ENCODE measurements at places on chromosomes 1 and 21.
A peak's percentile ranks its signal among the peaks of the same experiment; 100 is the strongest.

DNA sequence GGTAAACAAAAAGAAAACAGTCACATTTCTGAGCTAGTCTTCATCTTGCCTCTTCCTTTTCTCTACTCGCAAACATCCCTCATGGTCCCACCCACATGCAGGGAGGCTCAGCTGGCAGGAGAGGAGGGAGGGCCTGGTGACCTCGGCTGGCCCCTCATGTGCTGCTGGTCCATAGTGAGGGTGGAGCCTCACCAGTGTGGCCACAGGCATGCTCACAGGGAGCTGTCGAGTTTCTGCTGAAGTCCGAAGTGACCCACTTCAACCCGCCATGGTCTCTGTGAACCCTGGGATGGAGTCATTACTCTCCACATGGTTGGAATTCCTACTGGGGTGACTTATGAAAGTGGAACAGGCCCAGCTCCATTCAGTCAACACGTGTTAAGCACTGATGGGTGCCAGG, 253.4 kb downstream of the RHOU start:
- no peak for DNase-seq

GRCh38 chr1:212286556-212287131, 1.4 kb downstream of the PPP2R5A start:
- no peak for DNase-seq

GRCh38 chr1:15584489-15585363, at the start of gene AGMAT:
AGMAT (minus strand) TSS chr1:15585051; CDS start chr1:15584967, 84 bp downstream.
- DNase-seq: peak; percentile 35

GRCh38 chr1:153220606-153221303, 3.4 kb downstream of the PRR9 start:
- no peak for DNase-seq

GRCh38 chr1:208129060-208129459, 115.1 kb downstream of the PLXNA2 start:
- no peak for DNase-seq

- DNase-seq: no peak
These were observed 171.7 kb downstream of the HUNK start for GRCh38 chr21:32044205-32045180.

GRCh38 chr1:155527677-155528076, 34.9 kb downstream of the ASH1L start:
- DNase-seq: no peak

- no peak for DNase-seq
These were observed 47.7 kb downstream of the CDCP2 start for GRCh38 chr1:54105080-54105479.

- DNase-seq: no peak
These were observed 93.9 kb downstream of the ADCY10 start for GRCh38 chr1:167819849-167820683.

DNA sequence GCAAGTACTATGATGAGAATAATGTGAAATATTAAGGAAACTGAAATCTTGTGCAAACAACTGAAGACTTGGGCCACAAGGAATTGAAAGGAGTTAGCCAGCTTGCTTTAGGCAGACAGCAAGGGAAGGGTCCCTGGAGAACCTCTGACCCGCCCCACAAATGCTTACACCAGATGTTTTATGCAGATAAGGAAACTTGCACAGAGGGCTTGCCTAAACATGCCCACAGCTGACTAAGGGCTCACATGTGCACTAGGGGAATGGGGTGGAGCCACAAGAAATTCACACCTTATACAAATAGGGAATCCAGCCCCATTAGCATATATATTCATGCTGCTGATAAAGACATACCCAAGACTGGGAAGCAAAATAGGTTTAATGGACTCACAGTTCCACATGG, 86.1 kb upstream of the CYYR1 start:
- DNase-seq: no peak

DNA sequence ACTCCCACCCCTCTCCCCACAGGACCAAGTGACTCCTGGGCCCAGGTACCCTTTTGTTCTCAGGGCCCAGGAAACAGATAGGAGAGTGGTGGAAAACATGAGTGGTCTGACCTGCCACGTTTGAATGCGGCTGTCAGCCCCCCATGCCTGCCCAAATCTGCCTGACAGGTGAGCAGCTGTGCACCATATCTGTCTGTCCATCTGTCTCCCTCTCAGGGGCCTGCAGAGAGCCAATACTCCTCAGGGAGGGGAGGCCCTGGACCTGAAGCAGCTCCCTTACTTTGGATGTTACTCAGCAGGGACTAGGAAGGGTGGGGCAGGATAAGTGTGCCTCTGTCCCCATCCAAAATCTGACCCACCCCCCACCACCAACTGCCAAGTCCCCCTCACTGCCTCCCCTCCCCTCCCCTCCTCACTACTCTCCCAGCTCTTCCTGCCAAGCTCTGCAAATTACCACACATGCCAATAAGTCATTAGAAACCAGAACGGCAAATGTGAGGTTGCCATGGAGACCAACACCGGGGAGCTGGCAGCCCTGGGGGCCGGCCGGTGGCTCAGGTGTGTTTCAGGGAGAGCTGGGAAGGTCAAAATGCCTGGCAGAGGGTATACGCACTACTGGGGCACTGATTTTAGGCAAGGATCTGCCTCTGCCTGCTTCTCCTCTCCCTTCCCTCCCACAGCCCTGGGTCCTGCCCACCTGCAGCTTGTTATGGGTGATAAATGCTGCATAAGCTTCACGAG, 11.5 kb downstream of the LRRN2 start:
- no peak for DNase-seq

DNA sequence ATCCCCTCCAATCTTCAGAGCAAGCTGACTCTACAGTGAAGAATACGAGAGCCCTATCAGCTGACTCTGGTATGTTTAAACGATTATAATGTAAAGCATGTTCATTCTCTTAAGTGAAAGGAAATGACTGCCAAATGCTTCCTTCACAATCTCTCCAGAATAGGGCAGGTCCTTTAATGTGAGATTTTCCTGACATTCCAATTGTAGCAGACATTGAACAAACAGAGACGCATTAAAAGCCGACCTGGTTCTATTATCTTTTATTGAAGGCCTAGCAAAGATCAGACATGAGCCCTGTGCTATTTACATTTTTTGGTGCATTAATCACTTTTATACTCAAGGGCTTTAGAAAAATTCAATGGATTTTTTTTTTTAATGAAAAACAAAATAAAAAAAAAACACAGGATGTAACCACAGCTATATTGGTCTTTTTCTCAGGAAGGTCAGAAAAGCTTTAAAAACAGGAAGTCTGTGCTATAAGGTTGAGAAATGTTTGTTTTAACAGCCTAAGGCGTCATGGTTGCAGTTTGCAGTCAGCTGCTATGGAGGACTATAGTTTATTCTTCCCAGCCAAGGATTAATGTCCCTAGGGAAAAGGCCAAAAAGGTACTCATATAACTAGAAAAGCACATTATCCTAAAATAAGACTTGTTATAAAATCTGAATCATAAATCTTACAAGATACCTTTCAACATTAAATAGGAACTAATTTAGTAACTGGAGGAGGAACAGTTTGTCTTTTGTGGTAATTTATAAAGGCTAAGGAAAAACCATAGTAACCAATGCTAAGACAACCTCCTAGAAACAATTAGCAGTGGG, 104.8 kb downstream of the RERE start:
- no peak for DNase-seq

DNA sequence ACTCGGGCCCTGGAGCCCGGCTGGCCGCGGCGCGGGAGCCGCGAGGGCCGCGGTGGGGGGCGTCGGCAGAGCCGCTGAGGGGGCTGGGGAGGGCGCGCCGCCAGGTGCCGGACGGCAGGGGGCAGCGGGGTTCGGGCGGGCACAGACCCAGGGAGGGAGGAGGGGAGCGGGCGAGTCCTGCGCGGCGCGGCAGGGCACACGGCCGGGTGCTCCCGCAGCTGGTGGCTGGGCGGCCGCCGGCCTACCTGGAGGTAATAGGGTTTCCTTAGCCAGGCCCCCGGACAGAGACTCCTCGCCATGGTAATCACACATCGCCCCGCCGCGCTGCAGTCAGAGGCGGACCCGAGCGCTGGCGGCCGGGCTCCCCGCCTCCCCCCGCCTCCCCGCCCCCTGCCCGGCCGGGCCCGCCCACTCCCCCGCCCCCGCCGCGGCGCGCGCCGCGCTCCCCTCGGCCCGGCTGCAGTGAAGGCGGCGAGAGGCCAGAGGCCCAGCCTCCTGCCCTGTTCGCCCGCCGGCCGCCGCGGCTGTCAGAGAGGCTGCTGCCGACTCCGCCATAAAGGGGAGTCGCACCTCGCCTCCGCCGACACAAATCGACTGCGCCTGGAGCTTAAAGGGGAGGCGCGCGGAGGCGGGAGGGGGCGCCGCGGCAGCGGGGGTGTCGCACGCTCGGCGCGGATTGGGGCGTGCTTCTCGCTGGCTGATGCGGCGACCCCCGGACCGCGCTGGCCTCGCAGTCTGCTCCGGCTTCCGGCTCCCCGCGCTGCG, at the start of gene DIPK1A:
Gene DIPK1A, minus strand, starts transcription at position 332 of the 765 bp plus-strand sequence. Its CDS starts 33 bp downstream, at position 299.
- peak; percentile 59 for DNase-seq

- no peak for DNase-seq
These were observed 108.7 kb upstream of the KCNJ15 start for GRCh38 chr21:38148046-38148445.

GRCh38 chr1:11529763-11530730, 51.1 kb downstream of the DISP3 start:
- no peak for DNase-seq

GRCh38 chr1:75954586-75954985, 22.4 kb upstream of the ASB17 start:
- DNase-seq: no peak

- DNase-seq: no peak
These were observed 479 bp downstream of the RGS16 start for GRCh38 chr1:182603646-182604174.

GRCh38 chr1:26938004-26938658, 16.6 kb downstream of the NUDC start:
- DNase-seq: no peak

GRCh38 chr1:35923791-35924221, 7.1 kb upstream of the AGO3 start:
- no peak for DNase-seq

GRCh38 chr21:46179708-46180078, 4.6 kb downstream of the SPATC1L start:
- no peak for DNase-seq

GRCh38 chr1:186943891-186944686, 115.3 kb downstream of the PLA2G4A start:
- no peak for DNase-seq

- DNase-seq: no peak
These were observed 11.3 kb upstream of the MCOLN3 start for GRCh38 chr1:85059563-85059962.

GRCh38 chr21:42571391-42572150, 57.9 kb downstream of the SLC37A1 start:
- no peak for DNase-seq

All from activated T-cell treated with anti-CD3 and anti-CD28 coated beads for 1 hour (primary cell).